ENCODE measurements at places on chromosomes 2 and 18.

GRCh38 chr2:216849987-216850386 lies 9.9 kb downstream of the TNP1 start:
- peak; percentile 84 for DNase-seq

GRCh38 chr2:66438891-66439811 lies 4.2 kb downstream of the MEIS1 start:
- no peak for DNase-seq

DNA sequence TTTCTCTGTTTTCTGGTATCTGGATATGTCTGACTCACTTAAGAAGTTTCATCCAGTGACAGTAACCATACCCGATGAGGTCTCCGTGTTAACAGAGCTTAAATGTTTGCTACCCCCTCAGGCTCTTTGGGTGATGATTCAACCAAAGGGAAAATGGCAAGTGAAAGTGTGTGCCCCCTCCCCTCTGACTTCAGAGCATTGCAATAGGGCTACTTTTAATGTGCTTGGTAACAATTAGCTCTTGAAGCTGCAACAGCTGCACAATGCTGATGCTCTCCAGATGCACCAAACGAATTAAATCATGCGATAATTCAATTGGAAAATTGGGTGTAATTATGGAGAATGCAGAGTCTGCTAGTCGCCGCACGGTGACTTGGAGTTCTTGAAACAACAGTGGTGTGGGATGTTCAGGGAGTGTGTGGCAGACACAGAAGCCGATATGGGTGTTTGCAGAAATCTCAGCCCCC lies 270.7 kb downstream of the ALK start:
- no peak for DNase-seq

- no peak for DNase-seq
Measured at GRCh38 chr2:112474844-112475486, 7.0 kb upstream of the TTL start.

- peak; percentile 70 for DNase-seq
Measured at GRCh38 chr2:189580658-189581353, at the start of gene SLC40A1. SLC40A1 (minus strand) TSS chr2:189580786; CDS start chr2:189580460, 326 bp downstream.

DNA sequence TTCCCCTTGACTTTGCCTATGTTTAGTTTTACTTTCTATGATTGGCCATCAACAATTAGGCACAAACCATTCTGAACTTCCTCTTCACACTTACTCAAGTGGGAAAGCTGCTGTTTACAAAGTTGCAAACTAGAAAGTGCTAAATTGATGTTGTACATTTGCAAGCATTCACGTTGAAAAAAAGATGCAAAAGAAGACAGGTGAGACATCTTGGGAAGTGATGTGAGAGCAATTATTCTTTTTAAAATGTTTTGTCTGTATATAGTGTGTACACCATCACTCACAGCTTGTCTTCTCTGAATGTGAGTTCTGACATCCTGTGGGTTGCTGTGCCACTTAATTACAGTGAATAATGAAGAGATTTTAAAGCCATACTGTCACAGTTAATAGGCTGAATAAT lies 874.1 kb upstream of the LRATD1 start:
- DNase-seq, result no peak

DNA sequence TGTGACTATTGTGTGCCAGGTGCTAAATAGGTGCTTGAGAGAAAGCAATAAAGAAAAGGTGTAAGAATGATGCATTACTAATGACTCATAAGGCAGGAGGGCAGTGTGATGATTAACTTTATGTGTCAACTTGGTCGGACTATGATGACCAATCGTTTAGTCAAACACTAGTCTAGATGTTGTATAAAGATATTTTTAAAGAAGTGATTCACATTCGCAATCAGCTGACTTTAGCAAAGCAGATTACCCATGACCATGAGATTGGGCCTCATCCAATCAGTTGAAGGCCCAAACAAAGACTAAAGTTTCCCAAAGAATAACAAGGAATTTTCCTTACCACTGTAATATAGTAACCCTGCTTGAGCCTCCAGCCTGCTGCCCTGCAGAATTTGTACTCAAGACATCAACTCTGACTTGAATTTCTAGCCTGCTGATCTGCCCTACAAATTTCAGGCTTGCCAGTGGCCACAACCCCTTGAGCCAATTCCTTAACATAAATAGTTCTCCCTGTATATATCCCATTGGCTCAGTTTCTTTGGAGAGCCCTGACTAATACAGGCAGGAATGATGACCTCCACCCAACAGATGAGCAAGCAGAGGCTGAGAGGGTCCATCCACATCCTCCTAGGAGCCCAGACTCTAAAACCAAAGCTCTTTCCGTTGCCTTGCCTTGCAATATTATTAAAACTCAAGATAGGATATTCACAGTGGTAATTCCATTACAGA lies 132.6 kb downstream of the ACTR3 start:
- DNase-seq, result no peak

DNA sequence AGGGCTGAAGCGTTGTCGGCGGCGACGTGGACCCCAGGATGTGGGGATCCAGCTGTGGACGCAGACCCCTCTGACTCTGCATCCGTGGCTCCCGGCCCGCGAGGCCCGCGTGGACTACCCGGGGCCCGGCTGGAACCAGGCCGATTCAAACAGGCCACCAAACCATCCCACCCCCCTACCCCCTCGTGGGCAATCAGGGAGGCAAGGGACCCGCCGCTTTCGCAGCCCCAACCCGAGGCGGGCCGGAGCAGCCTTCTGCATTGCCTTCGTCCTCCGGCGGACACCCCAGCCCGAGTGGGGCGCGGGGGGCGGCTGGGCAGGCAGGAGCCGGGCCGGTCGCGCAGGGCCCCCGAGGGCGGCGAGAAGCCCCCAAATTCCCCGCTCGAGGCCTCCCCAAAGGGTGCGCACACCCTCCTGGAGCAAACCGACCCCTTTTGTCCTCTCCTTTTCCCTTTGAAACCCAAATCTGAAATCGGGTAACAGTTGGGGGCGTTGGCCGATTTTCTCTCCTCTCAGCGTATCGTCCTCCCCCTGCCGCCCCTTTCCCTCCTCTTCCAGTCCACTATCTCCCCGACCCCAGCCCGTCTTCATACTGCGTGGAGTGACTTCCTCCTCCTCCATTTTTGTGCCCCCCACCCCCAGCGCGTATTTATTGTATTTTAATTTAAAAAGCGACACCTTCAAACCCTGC lies 7.4 kb downstream of the SP9 start:
- no peak for DNase-seq

DNA sequence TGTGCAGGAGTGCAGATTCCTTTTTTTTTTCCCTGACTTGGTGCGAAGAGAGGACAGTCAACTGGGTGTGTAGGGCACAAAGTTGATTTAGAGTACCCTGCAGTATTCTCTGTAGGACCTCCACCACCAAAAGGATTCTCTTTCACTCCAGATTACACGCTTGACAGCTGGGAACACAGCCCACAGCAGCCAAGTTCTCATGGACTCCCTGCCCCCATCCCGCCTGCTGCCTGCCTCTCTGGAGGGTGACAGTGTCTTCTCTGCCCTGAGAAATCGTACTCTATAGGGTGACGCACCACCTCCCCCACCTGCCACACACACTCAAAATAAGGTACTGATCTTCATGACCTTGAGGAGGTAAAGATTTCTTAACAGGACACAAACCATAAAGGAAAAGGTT lies 26.6 kb upstream of the IHH start:
- no peak for DNase-seq

- DNase-seq, result no peak
Measured at GRCh38 chr18:28149810-28150420, 27.0 kb downstream of the CDH2 start.

GRCh38 chr18:3693410-3693809 lies 243.4 kb downstream of the TGIF1 start:
- no peak for DNase-seq

- DNase-seq, result no peak
Measured at GRCh38 chr2:12819721-12820120, 103.0 kb downstream of the TRIB2 start.

- no peak for DNase-seq
Measured at GRCh38 chr2:46845542-46846486, 69.8 kb downstream of the MCFD2 start.

DNA sequence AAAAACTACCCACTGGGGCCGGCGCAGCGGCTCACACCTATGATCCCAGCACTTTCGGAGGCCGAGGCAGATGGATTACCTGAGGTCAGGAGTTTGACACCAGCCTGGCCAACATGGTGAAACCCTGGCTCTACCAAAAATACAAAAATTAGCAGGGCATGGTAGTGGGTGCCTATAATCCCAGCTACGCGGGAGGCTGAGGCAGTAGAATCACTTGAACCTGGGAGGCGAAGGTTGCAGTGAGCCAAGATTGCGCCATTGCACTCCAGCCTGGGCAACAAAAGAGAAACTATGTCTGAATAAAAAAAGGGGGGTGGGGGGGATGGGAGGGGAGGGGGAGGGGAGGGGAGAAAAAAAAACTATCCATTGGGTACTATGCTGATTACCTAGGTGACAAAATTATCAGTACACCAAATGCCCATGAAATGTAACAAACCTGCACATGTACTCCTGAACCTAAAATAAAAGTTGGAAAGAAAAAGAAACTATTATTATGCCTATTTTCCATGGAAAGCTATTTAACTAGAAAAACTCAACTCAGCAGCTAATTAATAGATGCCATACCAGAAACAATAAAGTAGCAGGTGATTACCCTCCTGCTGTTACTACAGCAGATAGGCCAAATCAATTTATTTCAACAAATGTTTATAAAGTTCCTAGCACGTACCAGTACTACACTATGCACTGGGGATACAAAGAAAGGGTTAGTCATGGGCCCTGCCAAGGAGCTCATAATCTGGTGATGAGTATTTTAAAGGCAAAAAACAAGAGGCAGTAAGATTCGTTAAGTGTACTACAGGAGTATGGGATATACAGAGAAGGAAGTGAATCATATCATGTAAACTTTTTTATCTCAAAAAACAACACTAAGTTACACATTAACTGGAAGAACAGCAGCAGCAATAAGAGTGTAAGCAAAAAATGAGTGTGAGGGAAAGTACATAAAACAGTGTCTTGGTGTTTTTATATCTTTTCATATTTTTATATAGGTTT lies 112.8 kb upstream of the SLC39A10 start:
- no peak for DNase-seq

- no peak for DNase-seq
Measured at GRCh38 chr2:219967247-219968245, 340.1 kb downstream of the SLC4A3 start.

DNA sequence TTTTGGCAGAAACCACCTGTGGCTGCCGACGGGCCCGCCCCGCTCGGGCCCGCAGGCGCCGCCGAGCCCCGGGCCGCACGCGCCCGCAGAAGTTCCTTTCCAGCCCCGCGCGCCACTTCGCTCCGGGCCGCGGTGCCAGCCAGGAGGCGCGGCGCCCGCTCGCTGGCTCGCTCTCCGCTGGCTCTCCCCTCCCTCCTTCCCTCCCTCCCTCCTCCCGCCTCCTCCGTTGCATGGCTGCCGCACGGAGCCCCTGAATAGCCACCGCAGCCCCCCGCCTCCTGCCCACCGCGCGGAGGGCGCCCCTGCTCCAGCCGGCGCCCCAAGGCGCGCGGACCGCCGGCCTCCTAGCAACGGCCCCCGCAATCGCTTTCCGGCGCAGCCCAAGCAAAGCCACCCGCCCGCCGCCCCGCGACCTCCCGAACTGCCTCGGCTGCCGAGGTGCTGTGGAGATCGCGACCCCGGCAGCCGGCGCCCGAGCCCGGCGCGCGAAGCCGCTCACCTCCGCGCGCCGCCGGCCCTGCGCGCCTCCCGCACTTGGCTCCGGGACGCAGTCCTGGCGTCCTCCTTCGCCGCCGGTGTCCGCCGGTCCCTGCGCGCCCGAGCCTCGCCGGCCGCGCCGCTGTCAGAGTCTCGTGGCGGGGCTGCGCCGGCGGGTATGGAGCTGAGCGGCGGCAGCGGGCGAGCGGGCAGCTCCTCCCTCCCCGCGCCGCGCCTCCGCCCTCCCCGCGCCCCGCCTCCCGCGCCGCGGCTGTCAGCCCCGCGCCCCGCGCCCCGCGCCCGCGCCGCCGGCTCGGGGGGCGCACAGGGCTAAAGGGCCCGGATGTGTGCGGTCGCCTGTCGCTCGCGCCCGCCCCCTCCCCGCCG lies at the start of gene ZBTB7C:
ZBTB7C (minus strand) TSS at position 657 of the 864 bp plus-strand sequence.
- DNase-seq, result peak; percentile 72

- no peak for DNase-seq
Measured at GRCh38 chr2:178163395-178163794, 30.9 kb upstream of the OSBPL6 start.

GRCh38 chr2:182650704-182651103 lies 65.4 kb upstream of the DNAJC10 start:
- DNase-seq, result peak; percentile 33

DNA sequence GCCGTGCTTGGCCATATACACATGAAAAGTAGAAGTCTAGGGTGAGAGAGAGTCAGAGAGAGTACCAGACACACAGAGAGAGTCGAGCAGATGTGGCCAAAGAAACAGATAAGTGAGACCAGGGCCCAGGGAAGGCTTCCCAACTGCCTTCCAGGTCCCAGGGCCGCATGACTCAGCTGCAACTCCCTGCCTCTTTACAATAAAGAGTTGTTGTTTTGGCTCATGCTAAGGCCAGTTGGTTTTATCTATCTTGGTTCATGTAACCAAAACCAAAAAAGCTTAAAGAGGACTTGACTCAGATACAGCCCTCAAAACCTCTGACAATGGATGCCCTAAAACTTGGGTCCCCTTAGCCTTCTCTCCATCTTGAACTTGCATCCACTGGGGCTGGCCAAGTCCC lies 36.9 kb downstream of the REEP1 start:
- no peak for DNase-seq

- DNase-seq, result no peak
Measured at GRCh38 chr2:168635065-168635577, 167.3 kb upstream of the NOSTRIN start.

DNA sequence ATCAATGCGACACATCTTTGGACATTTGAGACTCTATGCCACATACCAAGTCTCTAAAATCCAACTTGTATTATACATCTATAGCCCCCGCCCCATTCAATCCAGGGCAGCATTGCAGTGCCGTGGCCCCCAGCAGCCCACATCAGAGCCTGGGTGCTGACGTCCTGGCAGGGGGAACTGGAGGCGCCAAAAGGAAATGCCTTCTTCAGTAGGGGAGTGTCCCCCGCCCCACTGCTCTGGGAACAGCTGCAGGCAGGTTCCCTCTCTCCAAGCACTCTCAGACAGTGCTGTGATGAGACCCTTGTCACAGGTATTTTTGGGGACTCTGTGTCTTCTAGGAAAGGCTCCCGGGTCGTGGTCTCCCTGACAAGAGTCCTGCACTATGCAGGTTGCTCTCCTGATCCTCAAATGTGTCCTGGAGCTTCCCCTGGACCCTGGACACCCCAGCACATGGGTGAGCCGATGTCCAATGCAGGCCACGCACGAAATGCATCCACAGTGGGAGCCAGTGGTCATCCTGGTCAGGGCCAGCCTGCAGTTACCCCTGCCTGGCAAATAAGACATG lies 188.7 kb downstream of the RTP5 start:
- no peak for DNase-seq

DNA sequence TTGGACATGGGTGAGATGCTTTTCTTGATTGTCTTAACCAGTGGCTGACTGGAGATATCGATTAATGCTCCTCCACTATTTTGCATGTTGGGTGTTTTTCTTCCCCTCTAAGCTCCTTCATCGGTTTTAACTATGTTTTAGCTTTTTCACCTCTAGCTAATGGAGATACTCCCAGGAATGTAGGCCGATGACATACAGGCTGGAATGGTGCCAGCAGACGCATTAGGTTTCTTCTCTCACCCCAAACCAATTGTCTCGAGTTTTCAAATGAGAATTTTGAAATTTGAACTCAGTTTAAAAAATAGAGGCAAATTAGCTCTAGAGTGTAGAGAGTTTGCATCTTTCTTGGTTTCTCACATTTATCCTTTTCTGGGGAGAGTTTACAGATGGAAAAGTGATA lies 247.6 kb downstream of the RPRM start:
- no peak for DNase-seq
